Activated T-helper 17 cell treated with anti-CD3 and anti-CD28 coated beads, Interleukin-2, amount 50 U/mL, for 72 hours (primary cell): ENCODE measurements at places on chromosomes 6 and 20. TPM values are rescaled to one million over a fixed set of nuclear protein-coding genes. Genes with fewer than 3 reads are reported as not detected.

Gene CNR1
- total RNA-seq: 0.24 TPM

Gene ENPP1
- 0.73 TPM for total RNA-seq

Gene PLCB4
- not detected for total RNA-seq

Gene LTB
- 269 TPM for total RNA-seq

Gene C6orf163
- total RNA-seq: 3.0 TPM

- ATAC-seq: no peak
Observed at GRCh38 chr20:6525447-6526303, 241.8 kb upstream of the BMP2 start.

DNA sequence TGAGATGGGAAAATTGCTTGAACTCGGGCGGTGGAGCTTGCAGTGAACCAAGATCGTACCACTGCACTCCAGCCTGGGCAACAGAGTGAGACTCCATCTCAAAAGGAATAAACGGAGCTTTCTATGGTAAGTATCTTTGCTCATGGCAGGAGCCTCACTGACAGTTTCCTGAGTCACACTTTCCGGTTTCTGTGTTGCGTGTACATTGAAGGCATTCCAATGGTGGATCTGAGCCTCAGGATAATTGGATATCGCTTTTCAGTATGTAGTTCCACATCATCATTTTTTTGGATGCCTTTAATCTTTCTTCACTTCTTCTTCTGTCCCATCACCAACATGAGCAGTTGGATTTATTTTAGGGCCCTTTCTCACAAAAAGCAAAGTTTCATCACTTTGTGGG is 28.6 kb upstream of the GTSF1L start:
- ATAC-seq: no peak

DNA sequence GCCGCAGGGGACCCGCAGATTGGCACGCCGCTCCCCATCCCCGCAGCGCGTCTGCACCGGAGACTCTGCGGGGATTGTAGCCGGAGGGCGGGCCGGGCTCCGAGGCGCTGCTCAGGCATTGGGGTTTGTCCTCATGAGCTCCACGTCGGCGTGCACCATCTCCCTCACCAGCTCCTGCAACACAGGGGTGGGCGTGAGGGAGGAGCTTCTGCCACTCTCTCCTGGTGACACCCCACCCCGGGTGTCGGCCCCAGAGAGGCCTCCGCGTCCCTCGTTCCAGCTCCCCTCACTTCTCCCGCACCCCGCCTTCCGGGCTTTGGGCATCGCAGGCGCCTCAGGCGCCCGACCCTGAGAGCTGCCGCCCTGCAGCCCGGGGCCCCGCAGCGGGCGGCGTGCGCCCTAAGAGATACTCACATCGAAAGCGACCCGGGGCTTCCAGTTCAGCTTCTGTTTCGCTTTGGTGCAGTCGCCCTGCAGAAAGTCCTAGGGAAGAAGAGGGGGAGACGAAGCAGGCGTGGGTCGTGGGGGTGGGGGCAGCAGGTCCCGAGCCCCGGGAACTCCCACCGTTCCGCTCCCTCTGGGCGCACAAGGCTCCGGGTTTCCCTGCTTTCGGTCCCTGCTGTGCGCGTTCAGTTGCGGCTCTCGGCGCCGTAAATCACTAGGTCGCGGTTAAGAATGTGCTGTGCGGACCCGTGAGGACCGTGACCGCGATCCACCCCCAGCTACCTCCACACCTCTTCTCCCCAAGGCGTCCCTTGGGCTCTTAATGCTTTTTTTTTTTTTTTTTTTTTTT is 14.5 kb downstream of the FOXC1 start:
- ATAC-seq: peak; percentile 51

DNA sequence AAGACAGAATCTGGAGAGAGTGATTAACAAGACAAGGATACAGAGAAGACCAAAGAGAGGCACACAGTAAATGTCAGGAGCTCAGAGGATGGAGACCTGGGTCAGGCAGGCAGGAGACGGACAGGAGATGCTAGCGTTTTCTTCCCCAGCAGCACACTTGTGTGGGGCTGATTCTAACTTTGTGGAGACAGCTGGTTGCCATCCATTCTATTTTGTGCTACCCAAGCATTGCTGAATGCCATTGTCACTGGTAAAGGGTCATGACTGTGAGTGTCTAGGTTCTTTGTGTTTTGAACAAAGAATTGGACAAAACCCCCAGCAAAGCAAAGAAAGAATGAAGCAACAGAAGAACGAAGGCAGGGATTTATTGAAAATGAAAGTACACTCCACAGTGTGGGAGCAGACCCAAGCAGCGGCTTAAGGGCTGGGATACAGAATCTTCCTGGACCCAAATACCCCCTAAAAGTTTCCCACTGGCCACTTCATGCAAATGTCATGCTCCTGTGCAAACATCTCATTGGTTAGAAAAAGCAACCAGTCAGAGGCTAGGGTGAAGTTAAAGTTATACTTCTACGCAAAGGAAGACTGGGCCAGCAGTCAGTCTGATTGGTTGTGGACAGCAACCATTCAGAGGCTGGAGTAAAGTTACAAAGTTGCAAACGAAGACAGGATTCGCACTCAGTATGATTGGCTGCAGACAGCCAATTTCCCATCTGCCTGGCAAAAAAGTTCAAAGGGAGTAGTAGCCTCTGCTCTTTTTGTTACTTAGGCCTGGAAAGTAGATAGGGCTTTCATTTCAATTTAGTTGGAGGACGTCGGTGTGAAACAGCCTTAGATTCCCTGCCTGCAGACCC is 17.5 kb downstream of the PTK7 start:
- peak; percentile 71 for ATAC-seq

GRCh38 chr6:154578004-154578559 is 67.6 kb upstream of the CNKSR3 start:
- no peak for ATAC-seq

- no peak for ATAC-seq
Observed at GRCh38 chr6:126252154-126252553, 87.8 kb upstream of the CENPW start.

GRCh38 chr6:132285004-132285780 is 116.1 kb downstream of the MOXD1 start:
- no peak for ATAC-seq
